ENCODE measurements at places on chromosomes 3 and 15. TPM values are rescaled to one million over a fixed set of nuclear protein-coding genes. Genes with fewer than 3 reads are reported as not detected.

DNA sequence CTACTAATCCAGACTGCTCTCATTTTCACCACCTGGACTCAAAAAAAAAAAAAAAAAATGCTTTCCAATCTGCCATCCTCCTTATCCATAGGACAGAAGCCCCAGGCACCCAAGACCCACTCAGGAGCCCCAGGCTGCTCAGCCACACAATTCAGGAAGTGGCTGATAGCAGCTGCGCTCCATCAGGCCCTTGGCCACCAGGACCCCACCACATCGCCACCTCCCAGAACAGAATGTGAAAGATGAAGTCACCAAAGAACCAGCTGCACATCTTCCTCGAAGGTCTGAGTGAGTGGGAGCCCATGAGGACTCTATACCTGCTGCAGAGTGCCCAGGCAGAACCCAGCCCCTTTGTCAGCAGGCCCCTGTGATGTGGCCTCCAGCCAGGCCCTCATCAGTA is 19.5 kb downstream of the POC1A start:
- DNase-seq = no peak

INSYN1 gene
- polyA plus RNA-seq = 3.5 TPM

DNA sequence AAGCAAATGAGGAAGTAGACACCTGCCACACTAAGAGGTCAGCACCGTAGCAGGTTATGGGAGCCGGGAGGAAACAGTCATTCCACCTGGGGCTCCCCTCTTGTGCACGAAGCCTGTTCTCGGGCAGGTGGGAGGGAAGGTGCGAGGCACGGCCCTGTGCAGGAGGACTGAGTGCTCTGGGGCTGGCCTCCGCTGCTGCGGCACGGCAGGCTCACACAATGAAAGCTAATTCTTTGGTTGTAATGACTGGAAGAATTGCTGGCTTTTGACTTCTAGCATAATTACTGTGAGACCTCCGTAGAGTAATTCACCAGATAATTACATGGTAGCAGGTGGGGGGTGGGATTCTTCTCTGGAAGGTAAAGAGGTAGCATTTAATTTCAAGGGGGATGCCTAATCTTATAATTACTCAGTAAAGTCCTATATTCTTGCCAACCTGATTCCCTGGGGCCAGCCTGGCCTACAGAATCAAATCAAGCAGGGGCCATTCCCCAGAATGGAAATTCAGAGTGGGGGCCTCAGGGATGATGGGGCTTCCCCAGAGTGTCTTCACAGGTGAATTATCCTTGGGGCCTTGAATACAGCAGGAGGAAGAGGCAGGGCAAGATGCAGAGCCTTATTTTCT is 129.1 kb downstream of the TPRA1 start:
- no peak for DNase-seq

PPARG gene
- polyA plus RNA-seq = 3.7 TPM

GRCh38 chr3:176971613-176972174 is 225.6 kb downstream of the TBL1XR1 start:
- DNase-seq = no peak

CCDC191 gene
- 1.9 TPM for polyA plus RNA-seq

- DNase-seq = no peak
These were observed 471.4 kb upstream of the NAALADL2 start for GRCh38 chr3:174387736-174388135.

GRCh38 chr3:58260733-58261132 is 23.1 kb downstream of the ABHD6 start:
- no peak for DNase-seq

- no peak for DNase-seq
These were observed 268.2 kb upstream of the UMPS start for GRCh38 chr3:124461838-124462632.

- no peak for DNase-seq
These were observed 84.5 kb upstream of the MEF2A start for GRCh38 chr15:99481113-99481950.

DNA sequence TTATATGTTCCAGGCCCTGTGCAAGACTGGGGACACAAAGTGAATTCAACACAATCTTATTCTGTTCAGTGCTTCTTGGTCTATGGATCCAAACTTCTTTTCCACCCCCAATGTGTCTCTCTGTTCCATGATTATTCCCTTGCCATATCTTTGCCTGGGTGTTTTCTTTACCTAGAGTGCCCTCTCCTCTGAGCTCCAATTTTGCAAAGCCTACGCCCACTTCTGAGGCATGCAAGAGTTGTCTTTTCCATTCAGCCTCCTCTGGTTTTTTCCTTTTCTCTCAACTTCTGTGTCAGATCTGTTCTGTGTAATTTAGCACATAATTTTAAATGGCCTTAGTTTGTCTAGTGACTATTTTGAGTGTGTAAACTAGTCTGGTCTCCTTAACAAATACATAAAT is 72.8 kb upstream of the PLCL2 start:
- no peak for DNase-seq

DNA sequence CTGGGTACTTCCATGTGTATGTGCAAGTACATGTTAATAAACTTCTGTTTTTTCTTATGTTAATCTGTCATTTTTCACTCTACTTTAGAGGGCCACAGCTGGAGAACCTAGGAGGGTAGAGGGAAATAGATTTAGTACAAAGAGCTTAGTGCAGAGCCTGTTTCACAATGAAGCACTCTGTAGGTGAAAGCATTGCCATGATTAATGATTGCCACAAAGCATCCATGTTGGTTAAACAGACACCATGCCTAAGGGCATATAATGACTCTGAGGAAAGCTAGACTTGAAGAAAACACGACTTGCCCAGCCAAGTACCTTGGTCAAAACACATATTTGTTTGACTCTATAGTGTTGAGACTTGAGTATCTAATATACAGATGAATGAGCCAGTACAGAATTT is 338.4 kb downstream of the FHIT start:
- DNase-seq = no peak

All from BJ (cell line).